SK-N-SH treated with all-trans-retinoic acid at 6 μM for 48 hours (cell line): ENCODE measurements at places on chromosomes 7 and 10.

GRCh38 chr10:102460836-102461186 lies 9.5 kb upstream of the C10orf95 start:
- peak; percentile 43 for ATAC-seq

DNA sequence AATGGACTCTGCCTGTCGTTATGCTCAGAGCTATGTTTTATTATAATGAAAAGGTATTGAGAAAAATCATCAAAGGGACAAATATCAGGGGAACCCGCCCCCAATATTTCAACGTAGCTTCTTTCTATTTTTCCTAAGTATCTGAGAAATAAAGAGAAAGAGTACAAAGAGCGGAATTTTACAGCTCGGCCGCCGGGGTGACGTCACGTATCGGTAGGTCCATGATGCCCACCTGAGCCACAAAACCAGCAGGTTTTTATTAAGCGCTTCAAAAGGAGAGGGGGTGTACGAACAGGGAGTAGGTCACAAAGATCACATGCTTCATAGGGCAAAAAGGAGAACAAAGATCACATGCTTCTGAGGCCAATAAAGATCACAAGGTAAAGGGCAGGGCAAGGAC lies 281.6 kb upstream of the POM121L12 start:
- no peak for ATAC-seq

DNA sequence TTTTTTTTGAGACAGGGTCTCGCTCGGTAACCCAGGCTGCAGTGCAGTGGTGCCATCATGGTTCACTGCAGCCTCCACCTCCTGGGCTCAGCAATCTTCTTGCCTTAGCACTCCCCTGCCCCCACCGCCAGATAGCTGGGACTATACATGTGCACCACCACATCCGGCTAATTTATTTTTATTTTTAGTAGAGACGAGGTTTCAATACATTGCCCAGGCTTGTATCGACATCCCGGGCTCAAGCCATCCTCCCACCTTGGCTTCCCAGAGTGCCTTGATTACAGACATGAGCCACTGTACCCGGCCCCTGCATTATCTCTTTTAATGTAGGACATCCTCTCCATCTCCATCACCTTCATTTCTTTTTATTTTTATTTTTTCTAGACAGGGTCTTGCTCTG lies 213.3 kb downstream of the CUX1 start:
- ATAC-seq = no peak

- no peak for ATAC-seq
Measured at GRCh38 chr7:25788961-25789620, 362.9 kb upstream of the NFE2L3 start.

DNA sequence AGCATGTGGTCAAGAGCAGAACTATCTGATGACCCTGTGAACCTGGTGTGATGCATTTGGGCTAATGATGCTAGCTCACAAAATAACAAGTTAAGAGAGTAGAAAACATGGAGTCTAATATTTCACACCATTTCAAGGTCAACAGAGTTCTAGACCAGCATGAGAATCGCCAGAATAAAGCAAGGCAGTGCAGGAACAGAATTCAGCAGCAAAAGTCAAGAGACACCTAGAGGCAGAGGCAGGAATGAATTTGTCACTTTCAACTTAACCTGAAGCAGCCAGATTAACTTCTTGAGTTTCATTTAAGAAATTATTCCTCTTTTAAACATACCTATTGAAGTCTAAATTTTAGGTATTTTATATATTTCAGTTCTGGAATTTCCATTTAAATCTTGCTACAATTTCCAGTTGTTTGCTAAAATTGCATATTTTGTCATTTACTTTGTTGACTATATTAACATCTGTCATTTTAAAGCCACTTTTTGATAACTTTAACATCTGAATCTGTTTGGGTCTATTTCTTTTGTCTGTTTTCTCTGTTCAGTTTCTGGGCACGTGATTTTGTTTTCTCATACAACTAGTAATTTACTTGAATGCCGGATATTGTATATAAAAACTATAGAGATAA lies 44.2 kb upstream of the PRSS58 start:
- ATAC-seq = peak; percentile 61; the same call in 2 of the 3 replicates

GRCh38 chr10:88205842-88206446 lies 342.5 kb downstream of the PTEN start:
- peak; percentile 66 for ATAC-seq

DNA sequence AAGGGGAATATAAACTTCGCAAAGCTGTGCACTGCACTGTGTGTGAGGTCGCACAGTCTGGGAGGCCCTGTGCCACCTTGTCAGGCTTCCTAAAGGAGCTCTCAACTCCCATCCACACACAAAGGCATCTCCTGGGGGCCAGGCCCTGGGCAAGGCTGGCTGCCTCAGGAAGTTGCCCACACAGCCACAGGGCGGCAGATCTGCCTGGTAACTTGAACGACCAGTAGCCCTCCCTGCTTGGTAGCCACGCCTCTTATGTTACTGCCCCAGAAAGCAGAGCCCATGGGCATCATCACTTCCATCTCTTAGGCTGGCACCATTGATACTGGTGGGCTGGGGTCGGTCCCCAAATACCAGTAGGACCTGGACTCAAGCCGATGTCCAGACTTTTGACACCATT lies 82.8 kb downstream of the HECW1 start:
- ATAC-seq = peak; percentile 28; the same call in 2 of the 3 replicates

DNA sequence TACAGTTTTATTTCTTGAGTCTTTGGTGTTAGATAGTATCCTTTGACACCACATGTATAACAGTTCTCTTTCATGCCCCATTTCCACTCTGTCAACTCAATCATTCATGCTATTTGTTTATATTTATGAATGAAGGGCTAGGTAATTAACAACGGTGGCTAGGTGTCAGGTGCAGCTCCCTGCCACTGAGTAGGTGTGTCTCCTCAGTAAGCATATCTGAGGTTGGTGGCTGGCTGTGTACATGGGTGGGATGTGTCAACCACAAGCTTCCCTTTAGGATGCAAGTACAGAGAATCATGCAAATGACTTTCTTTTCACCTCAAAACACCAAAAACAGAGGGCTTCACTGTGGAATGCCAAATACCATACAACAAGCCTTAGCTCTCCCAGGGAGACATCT lies 83.4 kb downstream of the ZNF365 start:
- ATAC-seq = no peak

- no peak for ATAC-seq
Measured at GRCh38 chr7:103560136-103560535, 114.1 kb upstream of the SLC26A5 start.

- peak; percentile 90 for ATAC-seq
Measured at GRCh38 chr10:112919721-112920120, 30.3 kb upstream of the TCF7L2 start.

DNA sequence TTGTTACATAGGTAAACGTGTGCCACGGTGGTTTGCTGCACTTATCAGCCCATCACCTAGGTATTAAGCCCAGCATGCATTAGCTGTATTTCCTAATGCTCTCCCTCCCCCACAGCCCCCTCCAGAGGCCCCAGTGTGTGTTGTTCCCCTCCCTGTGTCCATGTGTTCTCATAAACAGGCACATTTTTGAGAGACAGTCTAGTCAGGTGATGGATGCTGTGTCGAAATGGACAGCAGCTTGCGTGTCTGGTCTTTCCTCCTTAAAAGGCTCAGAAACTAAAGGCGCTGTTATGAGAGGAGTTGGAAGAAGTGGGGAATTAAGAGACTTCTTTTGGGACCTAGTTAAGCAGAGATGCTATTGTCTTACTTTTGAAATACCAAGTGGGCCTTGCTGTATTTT lies 296.0 kb downstream of the BBS9 start:
- no peak for ATAC-seq

DNA sequence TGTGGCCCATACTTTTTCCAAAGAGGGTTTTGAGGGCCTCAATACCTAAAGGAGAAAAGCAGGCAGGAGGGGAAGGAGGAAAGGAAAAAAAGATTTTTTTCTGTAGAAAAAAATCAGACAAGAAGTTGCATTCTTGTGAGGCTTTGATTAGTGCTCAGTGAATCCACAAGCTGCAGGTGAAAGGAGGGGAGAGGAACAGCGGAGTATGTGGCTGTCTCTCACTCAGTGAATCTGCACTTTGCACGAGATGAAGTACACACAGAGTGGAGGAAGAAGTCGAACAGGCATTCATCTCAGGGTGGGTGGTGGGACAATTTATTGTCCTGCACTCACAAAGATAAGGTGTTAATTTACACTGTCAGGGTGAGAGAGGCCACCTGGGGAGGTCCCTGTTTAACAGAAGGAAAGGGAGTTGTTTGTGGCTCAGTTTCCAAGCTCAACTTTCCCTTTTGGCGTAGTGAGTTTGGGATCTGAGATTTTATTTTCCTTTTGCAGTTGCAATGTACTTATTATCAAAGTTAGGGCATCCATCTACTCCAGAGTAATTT lies 49.0 kb upstream of the VIPR2 start:
- no peak for ATAC-seq

DNA sequence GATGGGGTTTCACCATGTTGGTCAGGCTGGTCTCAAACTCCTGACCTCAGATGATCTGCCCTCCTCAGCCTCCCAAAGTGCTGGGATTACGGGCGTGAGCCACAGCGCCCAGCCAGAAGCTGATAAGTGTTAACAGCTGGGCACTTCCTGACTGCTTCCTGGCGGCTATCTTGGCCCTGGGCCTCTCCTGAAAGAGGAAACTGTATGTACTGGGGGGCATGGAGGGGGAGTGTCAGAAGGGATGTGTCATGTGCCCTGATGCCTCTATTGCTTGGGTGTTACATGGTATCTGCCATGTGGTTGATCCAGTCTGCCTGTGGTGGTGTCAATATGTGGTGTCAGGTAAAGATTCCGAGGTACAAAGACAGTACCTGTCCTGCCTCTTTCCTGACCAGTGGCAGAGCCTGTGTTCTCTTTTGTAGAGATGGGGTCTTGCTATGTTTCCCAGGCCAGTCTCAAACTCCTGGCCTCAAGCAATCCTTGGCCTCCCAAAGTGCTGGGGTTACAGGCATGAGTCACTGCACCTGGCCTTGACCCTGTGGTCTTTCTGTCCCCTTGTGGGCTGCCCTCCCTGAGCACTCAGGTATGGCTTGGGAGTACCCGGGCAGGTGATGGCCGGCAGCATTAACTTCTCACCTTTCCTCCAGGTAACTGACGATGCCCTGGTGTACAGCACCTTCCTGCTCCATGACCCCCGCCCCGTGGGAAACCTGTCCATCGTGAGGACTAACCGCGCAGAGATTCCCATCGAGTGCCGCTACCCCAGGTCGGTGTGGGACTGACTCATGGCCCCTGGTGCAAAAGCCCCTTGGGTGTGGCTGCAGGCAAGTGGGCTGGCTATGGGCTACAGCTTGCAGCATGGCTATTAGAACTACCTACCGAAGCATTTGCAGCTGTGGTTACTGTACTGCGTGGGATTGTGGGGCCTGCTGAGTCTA lies 4.4 kb downstream of the ZP3 start:
- peak; percentile 43 for ATAC-seq

GRCh38 chr10:128137877-128138276 lies 11.7 kb upstream of the MKI67 start:
- no peak for ATAC-seq

GRCh38 chr7:86747698-86748097 lies 104.0 kb downstream of the GRM3 start:
- no peak for ATAC-seq

GRCh38 chr10:59131666-59132065 lies 44.8 kb upstream of the PHYHIPL start:
- no peak for ATAC-seq

DNA sequence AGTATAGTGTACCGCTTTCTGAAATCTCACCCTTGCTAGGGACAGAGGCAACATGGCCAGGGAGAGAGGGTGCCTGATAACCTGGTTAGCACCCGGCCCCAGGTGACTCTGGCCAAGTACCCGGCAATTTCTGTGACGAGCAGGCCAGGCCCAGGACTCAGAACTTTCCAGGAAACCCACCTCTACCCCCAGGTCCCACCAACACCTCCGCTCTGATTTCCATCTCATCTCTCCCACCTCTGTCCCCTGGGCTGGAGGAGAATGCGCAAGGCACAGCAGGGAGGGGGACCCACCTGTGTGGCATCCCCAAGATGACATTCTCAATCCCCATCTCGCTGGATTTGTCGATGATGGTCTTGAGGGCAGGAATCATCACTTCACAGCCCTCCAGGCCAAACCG lies 11.6 kb downstream of the OGDHL start:
- ATAC-seq = no peak

DNA sequence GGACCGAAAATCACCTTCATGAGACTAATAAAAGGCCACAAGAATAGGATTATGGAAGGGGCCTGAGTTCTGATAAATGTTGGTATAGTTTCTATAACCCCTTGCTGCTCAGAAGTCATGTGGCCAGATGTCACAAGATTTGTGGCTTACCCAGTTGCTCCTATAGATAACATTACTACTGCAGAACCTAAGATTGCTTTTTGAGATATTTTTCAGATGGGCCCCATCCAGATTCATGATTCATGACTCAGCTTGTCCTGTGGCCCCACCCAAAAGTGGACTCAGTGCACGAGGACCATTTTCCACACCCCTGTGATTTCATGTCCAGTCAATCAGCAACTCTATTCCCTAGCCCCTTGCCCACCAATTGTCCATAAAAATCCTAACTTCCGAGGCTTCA lies 209.0 kb downstream of the ACTR3B start:
- no peak for ATAC-seq

GRCh38 chr10:91247360-91248111 lies 27.1 kb downstream of the PCGF5 start:
- ATAC-seq = no peak

- ATAC-seq = peak; percentile 7
Measured at GRCh38 chr7:32494946-32495297, 367 bp upstream of the AVL9 start.

- ATAC-seq = peak; percentile 22
Measured at GRCh38 chr7:85125176-85125575, 61.7 kb downstream of the SEMA3D start.

DNA sequence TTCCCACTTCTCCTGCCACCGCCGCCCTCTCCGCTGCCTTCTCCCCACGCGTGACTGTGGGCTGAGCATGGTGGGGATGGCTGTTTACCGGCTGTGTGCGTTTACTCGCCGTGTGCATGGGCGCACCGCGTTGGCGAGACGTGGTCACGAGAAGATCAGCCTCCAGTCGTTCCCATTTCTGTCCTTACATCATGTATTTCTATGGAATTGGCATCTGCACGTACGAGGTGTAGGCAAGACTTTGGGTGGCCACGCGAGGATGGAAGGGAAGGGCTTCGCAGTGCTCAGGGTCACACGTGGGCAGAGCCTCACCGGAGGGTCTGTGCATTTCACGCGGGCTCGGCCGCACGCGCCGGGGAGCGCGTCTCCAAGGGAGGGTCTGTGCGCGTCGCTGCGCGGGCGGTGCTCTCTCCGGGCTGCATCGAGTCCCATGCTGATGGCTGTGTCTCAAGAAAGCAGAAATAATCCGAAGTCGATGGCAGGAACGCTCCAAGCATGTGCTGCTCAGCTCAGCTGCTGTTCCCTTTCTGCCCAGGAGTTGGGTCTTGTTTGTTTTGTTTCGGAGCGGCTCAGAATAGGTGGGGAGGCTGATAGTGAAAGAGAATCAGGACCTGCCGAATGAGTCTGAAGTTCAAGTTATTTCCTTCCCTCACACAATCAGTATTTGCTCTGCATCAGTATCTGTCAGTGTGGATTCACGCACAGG lies 973 bp downstream of the CAMK1D start:
- peak; percentile 51 for ATAC-seq

- ATAC-seq = no peak
Measured at GRCh38 chr7:15087771-15088170, 185.2 kb upstream of the DGKB start.

DNA sequence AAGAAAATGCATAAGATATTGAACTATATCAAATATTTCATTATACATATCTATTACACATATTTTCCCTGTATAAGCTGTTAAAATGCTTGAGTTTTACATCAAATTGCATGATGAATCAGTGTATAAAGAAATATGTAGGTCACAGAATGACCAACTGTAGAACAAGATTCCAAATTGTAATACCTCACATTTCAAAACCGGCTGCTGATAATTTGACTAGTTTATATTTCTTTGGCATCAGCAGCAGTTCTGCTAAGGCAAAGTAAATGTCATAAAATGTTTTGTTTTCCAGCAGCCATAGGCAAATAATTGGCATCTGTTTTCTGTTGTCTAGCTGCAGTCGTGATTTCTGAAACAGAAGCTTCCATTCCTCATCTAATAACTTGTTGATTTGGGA lies 633.9 kb downstream of the ARL4A start:
- ATAC-seq = no peak; the same call in 2 of the 3 replicates
